ENCODE measurements at places on chromosomes 4 and X.

DNA sequence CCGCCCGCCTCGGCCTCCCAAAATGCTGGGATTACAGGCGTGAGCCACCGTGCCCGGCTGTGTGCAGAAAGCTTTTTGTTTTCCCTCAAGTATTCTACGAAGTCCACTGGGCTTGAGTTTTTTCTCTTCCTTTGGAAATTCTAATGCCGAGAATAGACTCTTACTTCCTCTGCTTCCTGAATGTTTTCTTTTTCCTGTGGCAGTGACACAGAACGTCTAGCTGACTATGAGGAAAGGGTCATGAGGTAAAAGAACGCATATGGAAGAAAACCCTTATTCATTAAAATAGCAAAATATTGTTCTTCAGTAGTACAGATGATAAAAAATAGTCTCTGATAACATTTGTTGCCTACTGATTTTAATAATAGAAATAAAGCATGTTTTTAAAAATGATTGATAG is 4.9 kb upstream of the SLC25A4 start:
- no peak for DNase-seq

DNA sequence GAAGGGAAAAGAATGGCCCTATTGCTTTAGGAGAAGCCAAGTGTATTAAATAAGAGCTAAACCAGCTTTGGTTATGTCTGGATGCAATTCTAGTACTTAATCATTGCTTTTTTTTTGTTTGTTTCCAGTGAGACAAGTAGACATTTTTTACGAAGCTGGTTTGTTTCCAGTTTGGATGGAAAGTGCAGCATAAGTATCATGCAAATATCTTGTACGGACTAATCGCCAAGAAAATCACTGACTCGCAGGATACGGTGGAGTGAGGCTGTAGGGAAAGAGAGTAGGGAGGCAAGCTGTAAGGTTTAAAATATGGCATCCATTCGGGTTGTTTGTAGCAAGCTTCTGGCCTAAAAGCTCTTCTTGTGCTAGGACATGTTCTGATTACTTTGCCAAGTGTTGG is 64.8 kb downstream of the HPGD start:
- DNase-seq: no peak

GRCh38 chrX:103681443-103681842 is 5.1 kb downstream of the MORF4L2 start:
- no peak for DNase-seq

GRCh38 chr4:167581449-167581965 is 347.2 kb upstream of the SPOCK3 start:
- DNase-seq: no peak

DNA sequence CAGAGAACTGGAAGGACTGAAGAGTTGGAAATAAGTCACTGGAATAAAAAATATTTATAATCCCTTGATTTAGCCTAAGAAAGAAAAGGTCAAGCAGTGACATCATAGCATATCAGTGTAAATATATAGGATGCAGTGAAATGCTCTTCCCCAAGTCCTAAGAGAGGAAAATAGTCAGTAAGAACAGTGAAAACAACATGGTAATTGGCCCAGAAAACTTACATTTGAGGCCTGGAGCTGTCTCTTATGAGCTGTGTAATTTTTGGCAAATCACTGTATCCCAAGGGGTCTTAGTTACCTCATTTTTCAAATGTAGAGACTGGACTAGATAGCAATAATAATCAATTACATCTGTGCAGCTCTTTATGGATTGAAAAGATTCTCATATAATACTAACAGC is 255.7 kb upstream of the AR start:
- DNase-seq: no peak

- DNase-seq: peak; percentile 89
These were observed 130.6 kb upstream of the FAT1 start for GRCh38 chr4:186854256-186854655.

- DNase-seq: no peak
These were observed 79.5 kb upstream of the MBNL3 start for GRCh38 chrX:132568291-132568690.

DNA sequence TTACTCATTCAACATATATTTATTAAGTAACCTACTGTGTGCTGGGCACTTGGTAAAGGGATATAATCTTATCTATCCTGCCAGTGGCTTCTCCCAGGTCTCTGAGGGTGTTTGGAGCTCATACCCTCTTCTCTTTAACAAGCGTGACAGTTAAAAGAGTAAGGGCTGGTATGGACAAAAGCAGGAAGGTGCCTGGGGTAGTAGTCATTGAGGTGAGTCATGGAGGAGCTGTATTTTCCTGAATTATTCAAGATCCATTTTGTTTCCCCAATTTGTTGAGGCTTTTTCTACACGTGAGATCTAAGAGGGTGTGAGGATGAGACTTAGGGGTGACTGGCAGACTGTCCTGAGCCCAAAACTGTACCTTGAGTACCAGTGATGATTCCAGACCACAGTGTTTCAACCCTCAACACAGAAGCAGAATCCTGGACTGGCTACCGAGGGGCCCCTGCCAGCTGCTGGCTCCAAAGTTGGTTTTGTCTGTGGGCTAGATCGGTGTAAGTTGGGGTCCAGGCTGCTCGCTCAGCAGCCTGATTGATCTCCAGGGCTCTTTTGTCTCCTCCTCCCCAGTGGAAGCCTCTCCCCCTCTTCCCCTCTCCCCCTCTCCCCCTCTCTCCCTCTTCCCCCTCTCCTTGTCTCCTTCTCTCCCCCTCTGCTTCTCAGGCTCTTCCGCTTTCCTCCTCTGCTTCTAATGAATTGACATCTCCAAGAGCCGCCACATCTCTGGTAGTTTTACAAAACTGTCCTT is at the start of gene DRP2:
DRP2 (plus strand) TSS at position 671 of the 748 bp plus-strand sequence. CDS start 11,862 bp downstream, outside the sequence.
- peak; percentile 22 for DNase-seq

DNA sequence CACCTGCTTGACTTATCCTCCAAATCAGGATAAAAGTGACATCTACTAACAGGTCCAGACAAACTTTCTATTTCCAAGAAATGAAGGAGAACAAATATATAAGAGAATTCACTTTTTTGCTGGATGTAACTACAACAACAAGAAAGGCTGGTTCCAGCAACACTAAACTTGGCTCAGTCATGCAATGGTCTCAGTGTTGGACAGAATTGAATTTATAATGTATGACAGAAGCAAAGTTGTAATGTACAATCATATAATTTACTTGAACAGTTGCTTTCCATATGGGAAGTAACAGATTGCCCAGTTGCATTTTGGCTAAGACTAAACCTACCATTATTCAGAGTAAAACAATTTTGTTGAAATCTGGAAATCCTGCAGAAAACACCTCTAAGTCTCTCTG is 183.3 kb upstream of the INTU start:
- DNase-seq: no peak

GRCh38 chrX:150034788-150035187 is 96.5 kb upstream of the EOLA2 start:
- no peak for DNase-seq

GRCh38 chrX:35357656-35358055 is 415.1 kb downstream of the FAM47B start:
- DNase-seq: no peak

GRCh38 chr4:34893382-34893781 is 1350.9 kb downstream of the ARAP2 start:
- no peak for DNase-seq

GRCh38 chrX:103330681-103331288 is 746 bp downstream of the TCEAL7 start:
- no peak for DNase-seq

GRCh38 chr4:139304920-139305319 is 2.6 kb upstream of the NDUFC1 start:
- no peak for DNase-seq

DNA sequence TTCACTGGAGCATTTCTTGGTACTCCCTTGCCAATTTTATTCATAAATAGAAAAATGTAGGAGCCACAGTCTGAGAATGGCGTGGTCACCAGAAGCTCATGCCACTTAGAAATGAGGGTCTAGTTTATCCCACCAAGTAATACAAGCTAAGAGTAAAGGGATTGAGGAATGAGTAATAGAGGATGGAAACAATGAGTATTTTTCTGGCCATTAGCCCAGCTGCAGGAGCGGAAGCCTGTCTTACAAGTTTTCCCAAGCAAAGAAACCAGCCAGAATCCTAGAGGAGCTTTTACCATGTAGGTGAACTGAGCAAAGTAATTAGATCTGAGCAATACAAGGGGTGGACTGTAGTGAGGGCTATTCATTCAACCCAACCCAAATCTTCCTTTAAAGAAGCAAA is 160.7 kb upstream of the NPY2R start:
- DNase-seq: no peak

GRCh38 chrX:1468250-1468772 is 15.6 kb upstream of the ASMTL start:
- peak; percentile 81 for DNase-seq

GRCh38 chrX:7318661-7319060 is 170.7 kb upstream of the PUDP start:
- no peak for DNase-seq
